Effector CD8-positive, alpha-beta T cell (primary cell): ENCODE measurements at places on chromosomes 2 and 18.

GRCh38 chr18:79366177-79367094 is 29.3 kb upstream of the NFATC1 start:
- no peak for DNase-seq

- DNase-seq, result no peak
Observed at GRCh38 chr2:217231212-217231611, 371.3 kb upstream of the TNP1 start.

- DNase-seq, result no peak
Observed at GRCh38 chr2:153455403-153455802, 23.2 kb downstream of the RPRM start.

DNA sequence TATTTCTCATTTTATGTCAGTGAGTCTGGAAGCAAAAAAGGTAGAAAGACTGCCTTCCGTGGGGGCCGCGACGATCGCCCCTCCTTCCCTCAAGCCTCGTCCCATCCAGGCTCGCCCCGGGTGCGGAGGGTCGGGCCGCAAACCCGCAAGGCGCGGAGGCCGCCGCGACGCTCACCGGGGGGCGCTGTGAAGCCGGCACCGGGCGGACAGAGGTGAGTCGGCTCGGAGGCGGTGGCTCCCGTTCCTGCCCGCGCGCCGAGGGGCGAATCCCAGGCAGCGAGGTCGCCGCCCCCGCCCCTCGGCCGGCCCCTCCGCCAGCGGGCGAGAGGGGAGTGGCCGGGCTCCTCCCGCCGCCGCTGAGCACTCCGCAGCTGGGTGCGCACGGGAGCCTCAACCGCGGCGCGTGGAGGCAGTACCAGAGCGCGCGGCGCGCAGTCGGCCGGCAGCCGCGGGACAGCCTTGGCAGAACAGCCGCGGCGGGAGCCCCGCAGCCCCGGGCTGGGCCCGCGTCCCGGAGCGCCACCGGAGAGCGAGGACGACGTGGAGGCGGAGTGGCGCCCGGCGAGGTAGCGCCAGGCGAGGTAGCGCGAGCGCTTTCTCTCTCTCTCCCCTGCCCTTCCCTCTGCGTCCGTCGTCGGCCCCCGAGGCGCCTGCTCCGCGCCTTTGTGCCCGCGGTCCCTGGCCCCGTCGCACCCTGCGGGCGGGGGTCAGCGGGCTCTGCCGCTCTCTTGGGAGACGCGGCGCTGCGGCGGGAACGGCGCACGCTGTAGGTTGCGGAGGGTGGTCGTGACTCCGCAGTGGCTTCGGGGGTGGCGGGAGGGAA is at the start of gene MYO1B:
Gene MYO1B, plus strand, starts transcription at position 359 of the 823 bp plus-strand sequence. CDS start 31,492 bp downstream, outside the sequence.
- peak; percentile 13 for DNase-seq

- no peak for DNase-seq
Observed at GRCh38 chr2:237570776-237571335, 4.5 kb downstream of the PRLH start.

DNA sequence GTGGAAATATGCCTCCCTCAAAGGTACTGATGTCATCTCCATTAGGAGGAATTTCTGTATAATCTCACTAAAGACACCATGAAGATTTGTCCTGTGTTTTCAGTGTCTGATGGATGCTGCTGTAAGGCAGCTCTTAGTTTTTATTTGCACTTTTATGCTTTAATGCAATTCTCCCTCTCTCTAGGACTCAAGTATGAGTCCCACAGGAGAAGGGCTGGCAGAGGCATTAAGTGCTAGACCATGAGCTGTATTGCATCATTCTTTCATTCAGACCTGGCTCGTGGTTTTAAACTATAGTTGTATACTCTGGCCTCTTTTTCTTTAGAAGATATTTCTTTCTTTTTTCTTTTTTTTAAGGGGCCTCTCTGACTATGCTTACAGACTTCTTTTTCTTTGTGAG is 805.6 kb downstream of the DPP10 start:
- DNase-seq, result no peak

GRCh38 chr2:59176737-59177136 is 935.6 kb upstream of the FANCL start:
- DNase-seq, result no peak

DNA sequence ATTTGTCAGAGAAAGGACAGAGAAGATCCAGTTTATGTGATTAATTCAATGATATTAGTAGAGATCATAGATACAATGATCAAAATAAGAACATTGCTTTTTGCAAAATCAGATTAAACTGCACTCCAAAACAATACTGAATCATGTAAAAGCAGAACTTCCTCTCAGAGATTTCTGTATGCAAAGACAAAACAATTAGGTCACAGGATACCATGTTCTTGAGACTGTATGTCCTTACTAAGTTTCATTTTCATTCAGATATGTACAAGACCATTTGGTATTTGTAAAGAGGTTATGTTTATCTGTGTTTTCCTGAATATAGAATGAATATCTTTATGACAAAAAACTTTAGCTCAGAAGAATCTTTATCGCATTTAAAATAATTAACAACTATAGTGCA is 161.8 kb downstream of the DLGAP1 start:
- no peak for DNase-seq

DNA sequence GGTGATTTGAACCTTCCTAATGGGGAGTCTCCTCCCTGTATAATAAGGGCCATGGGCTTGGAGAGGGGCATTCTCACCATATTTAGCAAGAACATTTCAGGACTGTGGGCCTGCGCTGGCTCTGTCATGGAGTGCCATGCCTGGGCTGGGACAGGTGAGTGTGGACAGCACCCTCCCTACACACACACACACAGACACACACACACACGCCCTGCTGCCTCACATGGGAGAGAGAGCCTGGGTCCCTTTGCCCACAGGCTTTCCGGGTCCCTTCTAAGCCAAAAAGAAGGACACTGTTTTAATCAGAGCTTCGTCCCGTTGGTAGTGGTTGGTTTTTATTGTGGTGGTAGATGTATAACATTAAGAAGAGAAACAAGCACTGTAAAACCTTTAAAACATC is 31.4 kb upstream of the TMEM87B start:
- DNase-seq, result no peak

DNA sequence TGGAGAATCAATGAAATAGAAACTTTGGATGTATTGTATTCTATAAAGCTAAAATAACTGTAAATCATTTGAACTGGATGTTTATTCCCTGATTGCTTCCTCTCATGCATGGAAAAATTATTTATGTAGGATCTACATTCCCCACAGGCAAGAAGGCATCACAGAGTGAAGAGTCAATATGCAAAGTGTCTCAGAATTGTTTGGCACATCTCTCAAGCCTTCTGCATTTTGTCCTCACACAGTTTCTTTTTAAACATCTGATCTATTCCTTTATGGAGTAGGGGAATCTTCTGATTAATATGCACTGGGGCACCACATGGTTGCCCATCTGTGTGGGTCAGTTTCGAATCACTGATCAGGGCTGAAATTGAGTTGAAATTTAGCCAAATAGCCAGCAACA is 465.4 kb downstream of the ZNF804A start:
- DNase-seq, result no peak

- DNase-seq, result no peak
Observed at GRCh38 chr2:85760872-85761271, 7.1 kb downstream of the ATOH8 start.

DNA sequence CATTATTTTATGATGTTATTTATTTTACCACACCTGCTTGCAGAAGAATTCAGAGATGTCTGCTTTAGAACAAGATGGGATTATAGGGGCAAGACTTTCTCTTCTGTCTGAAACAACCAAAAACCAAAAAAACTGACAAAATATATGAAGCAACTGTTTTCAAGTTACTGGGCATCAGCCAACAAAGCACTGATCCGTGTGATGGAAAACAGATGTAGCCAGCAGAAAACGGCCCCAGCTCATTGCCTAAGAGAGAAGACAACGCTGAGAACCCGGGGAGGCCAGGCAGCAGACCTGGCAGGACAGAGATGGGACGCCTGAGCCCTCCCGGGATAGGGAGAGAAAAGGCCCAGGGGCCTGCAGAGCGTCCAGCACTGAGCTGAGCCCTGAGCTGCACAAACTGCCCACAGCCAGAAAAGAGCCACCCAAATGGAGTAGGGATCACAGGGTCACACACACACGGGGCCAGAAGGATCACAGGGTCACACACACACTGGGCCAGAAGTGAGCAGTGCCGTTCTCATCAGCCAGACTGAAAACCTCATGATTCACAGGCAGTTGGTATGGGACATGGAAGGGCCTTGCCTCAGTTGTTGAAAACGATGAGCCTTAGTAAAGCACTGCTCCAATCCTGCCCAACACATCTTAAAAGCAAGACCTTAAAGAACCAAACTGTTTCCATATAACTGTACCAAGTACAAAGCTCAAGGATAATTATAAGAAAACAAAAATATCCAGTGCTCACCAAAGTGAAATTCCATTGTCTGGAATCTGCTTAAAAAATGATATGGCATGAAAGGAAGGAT is 12.1 kb downstream of the PXDN start:
- no peak for DNase-seq
